Activated CD4-positive, alpha-beta T cell treated with anti-CD3 and anti-CD28 coated beads, Interleukin-2, amount 50 U/mL, for 4 hours (primary cell): ENCODE measurements at places on chromosomes 7 and 10.

DNA sequence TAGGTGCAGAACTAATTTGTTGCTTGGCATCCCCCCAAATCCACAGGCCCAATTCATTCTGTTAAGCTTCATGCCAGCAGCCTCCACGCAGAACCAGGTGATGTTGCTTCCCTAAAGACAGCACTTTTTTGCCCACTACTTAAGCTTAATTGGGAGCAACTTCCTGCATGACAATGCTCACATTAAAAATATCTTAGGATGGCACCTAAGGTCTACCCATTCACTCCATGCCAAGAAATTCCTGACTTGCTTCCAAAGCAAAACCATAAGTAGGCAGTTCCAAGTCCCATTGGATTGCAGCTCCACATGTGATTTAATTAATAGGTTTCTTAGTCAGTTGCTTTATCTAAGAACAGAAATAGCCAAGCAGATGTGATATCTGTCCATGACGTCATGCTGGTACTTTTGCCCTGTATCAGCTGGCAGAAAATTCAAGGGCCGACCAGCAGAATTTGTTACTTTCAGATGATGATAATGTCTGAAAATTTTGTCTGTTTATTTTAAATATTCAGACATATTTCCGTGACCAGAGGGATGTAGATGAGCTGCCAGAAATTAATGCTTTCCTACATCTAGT is 325.5 kb downstream of the LHFPL3 start:
- no peak for DNase-seq

DNA sequence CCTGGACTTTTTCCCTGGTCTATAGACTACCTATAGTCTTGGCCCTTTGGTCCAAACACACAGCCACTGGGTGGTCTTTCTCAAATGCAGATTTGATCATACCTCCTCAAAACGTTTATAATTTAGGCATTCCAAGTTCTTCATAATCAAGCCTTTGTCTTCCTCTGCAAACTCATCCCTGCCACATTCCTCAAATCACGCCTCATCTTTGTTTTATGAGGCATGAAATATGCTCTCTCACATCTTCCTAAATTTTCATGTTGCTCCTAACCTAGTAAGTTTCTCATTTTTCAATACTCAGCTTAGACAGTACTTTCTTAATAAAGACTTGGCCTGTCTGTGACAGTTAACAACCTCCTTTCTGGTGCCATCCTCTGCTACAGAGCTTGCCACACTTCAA is 10.9 kb upstream of the HERC4 start:
- no peak for DNase-seq

DNA sequence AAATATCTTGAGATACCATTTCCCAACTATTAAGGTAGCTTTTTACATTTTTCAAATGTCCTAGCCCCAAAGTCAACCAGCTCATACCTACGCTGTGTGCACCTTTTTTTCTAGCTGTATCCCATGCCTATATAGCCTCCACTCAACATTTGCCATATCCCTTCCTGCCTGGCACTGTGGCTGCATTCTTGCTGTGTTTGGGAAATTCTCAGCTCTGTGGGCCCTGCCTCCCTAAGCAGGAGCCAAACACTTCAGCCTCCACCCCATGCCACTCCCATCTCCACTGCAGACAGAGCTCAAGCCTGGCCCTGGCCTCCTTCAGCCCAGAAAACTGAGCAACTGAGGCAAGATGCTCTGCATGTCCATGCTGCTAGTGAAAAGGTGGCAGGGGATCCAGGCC is 141.3 kb downstream of the RAB11FIP2 start:
- no peak for DNase-seq

- peak; percentile 10 for DNase-seq
Observed at GRCh38 chr10:60032723-60033122, 126.4 kb upstream of the CCDC6 start.

DNA sequence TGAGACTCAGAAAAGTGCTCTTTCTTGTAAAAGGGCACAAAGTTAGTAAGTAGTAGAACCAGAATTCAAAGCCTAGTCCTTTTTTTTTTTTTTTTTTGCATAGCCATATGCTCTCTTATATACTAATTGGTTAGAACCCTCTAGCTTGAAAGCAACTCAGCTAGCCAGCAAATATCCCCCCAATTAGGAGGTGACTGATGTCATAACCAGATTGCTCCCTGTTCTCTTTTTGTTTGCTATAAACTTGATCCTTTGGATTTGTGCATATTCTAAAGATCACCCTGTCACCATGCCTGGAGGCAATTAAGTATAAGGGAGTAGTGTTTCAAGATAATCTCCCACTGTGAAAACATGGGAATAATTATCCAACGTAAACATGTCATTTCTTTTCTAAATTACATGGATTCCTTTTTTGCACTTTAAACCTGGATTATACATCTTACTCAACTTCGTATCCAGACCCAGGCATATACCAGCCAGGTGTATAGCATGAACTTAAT is 963.4 kb downstream of the CNTNAP2 start:
- no peak for DNase-seq

DNA sequence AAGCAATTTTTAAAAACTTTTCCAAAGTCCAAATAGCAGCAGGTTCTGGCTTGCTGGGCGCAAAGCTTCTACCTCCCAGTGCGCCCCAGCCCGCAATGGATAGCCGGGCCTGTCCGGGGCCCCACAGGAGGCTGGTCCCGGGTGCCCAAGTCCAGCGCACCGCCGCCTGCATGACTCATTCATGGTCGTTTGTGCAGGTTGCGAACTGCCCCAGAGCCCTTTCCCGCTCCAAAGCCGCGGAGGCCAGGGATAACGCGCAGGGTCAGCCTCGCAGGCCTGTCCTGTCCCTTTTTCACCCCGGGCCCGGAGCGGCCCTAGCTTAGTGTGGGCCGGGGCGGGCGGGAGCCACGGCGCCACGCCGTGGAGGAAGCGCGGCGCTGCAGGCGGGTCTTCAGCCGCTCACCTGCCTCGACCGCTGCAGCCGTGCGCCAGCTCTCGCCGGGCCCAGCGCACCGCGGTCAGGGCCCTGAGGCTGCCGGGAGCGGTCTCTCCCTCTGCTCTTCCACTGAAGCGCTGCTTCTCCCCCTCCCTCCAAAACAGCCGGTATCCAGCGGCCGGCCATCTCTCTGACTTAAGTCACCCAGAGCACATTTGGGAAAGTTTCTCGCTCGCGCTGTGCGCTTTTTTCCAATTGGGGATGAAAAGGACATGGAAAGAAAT is 1.7 kb upstream of the EGR2 start:
- peak; percentile 58 for DNase-seq

DNA sequence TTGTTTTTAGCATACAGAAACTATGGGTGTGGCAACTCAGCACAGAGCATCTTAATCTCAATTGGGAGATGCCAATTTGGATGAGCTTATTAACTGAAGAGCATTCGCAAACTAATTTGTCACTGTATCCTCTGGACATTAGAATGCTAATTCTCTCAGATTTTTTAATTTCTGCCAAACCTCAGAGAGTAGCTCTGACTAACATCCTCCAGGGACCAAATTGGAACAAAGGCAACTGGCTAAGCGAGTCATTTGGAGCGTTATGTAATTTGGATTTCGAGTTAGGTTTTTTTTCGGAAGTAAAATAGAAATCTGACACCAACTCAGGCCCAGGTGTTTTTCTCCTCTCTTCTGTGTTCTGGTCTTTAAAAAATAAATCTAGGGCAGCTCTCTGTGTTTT is 201.9 kb downstream of the BMPER start:
- DNase-seq: no peak

GRCh38 chr7:54921116-54921515 is 97.7 kb upstream of the EGFR start:
- DNase-seq: no peak

GRCh38 chr7:51000956-51001355 is 218.3 kb upstream of the GRB10 start:
- DNase-seq: no peak

DNA sequence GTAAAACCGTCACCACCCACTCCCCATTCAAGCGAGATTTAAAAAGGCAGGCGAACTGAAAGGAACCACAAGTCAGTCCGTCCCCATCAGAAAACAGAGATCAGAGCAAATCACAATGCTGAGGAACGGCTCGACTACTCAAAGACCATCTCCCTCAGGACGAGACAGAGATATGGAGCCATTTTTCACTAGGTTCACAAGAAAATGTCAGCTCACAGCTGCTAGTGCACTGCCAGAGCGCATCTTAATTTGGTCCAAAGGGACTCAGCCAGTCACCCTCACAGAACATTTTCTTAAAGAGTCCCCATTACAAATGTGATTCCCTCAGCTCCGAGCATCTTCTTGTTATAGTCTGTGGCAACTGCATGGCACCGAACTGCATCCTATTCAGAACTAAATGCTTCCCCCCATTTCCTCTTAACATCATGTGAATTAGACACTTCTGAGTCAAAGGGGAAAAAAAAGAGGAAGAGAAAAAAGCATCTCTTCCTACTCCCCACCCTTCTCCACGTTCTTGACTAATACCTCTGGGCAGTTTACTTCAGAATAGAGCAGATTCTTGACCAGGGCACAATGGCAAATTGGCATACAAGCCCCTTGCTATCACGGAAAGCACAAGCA is 683.9 kb downstream of the MAGI2 start:
- no peak for DNase-seq

DNA sequence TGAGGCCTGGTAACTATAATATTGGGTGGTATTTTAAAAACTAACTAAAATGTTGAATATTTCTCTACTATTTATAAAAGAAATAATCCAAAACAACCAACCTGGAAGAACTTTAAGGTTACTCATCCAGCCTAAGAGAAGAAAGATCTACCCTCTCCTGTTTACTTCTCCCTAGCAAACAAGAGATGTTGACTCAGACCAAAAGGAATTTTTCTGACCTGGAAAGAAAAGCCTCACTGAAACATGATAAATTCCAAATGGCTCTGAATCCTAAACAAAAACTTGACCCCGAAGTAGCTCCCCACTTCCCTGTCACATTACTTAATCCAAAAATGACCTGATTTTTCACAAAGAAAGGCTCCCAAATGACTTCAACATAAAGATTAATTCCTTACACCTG is 101.2 kb downstream of the PARD3 start:
- DNase-seq: no peak

GRCh38 chr7:116970238-116970910 is 17.1 kb downstream of the ST7 start:
- no peak for DNase-seq

GRCh38 chr7:83798489-83798888 is 149.6 kb upstream of the SEMA3E start:
- no peak for DNase-seq

- DNase-seq: no peak
Observed at GRCh38 chr7:30829471-30829870, 58.3 kb downstream of the MINDY4 start.

DNA sequence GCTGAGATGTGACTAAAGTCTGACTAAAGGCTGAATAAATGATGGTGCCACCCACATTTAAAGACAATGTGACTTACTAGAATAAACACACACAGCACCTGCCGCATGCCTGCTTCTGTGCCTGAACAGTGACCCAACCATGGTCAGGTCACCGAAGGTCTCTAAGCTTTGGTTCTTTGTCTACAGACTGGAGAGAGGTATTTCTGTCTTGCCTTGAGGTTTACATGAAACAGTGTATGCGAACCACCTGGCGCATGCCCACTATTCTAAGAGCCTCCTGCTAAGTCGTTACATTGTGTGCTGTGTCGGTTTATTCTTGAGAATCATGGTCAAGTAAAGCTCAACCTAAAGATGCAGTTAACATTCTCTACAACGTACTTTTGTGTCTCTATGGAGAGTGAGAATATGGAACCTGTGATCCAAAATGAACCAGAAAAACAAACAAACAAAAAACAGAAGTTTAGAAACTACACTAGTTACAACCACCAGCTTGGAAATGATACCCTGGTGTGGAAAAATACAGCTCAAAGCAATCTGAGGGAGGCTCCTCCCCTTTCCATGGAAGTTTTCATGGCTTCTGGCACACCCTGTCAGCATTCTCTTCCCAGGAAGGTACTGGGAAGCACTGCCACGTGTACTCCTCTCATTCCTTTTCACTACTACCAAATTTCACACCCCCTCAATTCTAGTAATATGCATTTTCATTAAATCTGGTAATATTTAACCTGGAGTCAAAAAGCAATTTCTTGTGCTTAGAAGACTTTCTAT is 40.0 kb downstream of the VOPP1 start:
- no peak for DNase-seq

- no peak for DNase-seq
Observed at GRCh38 chr10:6492896-6493295, 87.2 kb downstream of the PRKCQ start.

DNA sequence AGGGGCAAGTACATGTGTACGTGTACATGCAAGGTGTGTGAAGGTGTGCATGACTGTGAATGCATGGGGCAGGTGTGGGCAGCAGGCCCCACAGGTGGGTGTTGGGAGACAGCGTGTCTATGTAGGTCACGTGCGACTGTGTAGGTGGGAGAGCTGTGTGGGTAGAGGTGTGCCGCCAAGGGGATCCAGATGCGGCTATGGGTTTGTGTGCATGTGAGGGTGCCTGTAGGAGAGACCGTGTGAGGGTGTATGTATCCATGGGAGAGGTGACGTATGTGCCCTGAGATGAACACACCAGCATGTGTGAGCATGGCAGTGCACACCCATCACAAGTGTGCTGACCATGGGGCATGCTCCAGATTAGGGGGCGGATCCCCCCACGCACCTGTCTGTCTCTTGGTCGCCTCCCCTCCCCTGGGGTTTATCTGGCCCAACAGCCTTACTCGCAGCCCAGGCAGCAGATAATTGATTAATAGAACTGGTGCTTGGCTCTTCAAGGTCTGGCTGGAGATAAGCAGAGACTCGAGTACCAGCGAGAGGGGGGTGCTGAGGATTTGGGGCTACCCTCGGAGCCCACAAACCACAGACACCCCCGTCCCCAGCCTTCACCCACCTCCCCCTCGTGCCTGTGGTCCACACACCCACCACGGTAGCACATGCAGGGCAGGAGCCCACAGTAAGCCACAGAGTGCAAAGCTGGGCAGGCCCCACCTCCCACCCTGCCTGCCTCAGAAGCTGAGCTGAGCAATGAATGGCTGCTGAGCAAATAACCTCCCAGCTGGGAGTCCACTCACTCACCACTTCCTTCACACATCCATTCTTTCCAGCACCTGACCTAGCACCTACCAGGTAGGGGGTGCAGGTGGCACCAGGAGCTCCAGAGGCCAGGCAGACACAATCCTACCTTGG is 41.4 kb upstream of the ZMIZ1 start:
- DNase-seq: no peak

DNA sequence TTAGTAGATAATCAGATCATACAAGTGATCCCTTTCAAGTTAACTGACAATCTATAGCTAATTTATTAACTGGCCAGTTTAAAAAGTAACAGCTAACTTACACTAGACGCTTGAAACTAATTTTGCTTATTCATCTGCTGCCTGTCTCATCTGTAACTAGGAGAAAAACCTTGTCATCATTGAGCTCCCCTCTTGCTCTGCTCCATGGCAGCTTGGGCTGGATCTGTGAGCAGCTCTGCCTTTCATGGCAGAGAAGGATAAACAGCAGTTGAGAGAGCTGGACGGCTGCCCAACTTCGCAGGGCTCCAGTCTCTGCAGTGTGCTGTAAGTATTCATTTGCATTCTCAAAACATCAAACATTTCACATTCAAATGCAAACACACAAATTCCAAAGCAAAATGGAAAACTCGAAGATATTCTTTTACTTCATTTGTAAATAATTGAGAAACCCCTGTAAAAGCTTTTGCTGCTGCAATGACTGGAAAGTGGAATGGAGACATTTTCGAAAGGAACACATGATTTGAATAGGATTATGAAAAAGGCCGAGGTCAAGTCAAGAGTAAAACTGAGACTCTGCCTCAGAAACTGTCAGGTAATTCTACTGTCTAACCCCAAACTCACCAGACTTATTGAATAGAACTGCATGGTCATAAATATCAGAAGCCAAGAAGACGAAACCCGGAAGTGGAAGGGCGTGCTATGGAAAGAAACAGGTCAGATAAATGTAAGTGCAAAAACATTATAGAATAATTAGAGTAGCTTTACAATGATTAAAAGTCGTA is 17.6 kb downstream of the SLC35B4 start:
- no peak for DNase-seq
